ENCODE measurements at places on chromosomes 5 and 9. TPM values are rescaled to one million over a fixed set of nuclear protein-coding genes. Genes with fewer than 3 reads are reported as not detected.

DNA sequence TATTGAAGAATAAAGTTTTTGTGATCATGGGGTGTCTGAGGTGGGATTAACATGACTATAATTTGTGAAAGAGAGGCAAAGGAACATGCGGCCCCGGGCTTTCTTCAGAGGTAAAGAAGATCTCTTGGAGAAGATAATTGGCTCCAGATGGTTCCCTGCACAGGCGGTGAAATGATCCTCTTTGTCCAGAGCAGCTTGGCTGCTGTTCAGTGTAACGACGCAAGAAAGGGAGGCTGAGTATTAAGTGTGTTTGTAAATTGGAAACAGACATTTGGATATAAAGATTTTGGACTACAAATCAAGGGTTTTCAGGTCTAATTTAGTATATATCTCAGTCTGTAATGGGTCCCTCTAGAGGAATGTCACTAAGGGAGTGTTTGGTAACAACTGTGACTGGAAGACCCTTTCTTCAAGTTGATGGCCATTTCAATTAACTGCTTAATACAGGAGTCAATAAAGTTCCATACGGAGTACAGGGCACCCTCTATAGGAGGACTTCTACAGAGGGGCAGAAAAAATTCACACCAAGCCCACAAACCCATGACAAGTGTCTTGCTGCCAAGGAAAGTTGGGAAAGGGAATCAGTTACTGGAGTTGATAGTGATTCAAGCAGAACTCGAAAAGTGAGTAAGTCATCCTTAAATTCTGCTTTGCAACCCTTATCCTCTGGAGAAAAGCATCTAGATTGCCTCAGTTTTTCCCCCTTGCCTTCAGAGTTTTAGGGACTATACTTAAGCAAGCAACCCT, 4.1 kb downstream of the EQTN start:
- no peak overlapping the region for H3K4me3 ChIP-seq
- H3K27me3 ChIP-seq: peaks cover 18% of the 10 kb centered on the region
- H3K27ac ChIP-seq: no peak overlapping the region
- no peaks in the 10 kb centered on the region for H3K4me1 ChIP-seq
- DNase-seq: no peak

DNA sequence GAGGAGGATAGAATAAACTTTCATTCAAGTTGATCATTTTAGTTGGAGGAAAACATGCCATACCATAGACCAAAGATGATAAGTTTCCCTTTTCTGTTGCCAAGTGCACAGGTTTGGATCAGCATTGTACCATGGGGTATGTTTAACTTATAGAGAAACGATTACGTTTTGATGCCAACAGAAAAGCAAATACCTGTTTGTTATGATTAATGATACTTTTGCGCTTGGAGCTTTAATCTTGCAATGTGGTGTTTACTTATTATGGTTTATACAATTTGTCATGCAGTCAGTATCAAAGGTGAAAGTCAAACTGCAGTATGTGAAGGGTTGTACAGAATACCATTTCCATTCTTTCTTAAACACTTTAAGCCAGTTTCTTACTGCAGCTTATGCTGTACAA, 13.2 kb upstream of the ARHGEF28 start:
- no peaks in the 10 kb centered on the region for H3K4me1 ChIP-seq
- H3K27ac ChIP-seq: no peak overlapping the region
- H3K27me3 ChIP-seq: no peaks in the 10 kb centered on the region
- H3K4me3 ChIP-seq: no peak overlapping the region

DNA sequence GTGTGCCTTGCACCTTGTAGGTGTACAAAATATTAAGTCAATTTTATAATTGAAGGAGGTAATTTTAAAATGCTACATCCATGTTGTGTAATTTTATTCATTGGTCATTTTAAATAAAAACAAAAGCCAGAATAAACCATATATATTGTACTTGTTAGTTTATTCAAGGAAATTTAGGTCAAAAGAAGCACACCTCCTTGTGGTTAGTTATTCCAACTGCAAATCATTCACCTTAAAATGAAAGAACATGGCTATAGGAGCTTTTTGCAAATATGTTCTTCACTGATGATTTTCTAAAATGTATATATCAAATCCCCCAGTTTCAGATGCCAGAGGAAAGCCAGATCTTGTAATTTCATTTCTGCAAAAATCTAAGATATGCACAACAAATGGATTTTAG, 5.4 kb upstream of the MOCS2 start:
- no peak for DNase-seq
- no peak overlapping the region for H3K27ac ChIP-seq

DNA sequence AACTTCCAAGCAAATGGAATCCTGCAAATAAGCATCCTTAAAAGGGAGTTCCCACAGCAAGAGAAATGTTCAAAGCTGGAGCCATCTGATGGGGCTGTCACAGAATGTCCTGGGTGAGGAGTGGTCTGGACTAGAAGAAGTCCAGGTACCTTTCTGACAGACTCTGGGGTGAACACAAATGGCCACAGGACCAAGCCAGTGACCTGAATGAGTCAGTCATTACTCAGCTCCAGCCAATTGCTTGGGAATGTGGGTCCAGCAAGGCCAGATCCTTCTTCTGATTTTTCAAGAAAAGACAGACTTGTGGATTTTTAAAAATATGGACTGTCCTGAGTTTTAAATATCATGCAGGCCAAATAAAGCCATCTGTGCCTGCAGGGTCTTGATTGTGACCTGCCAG, 30.1 kb downstream of the GALNT10 start:
- H3K36me3 ChIP-seq: peaks cover 14% of the 10 kb centered on the region
- peak overlapping the region; percentile 89 for H3K27ac ChIP-seq
- peaks cover 31% of the 10 kb centered on the region for H3K4me1 ChIP-seq

DNA sequence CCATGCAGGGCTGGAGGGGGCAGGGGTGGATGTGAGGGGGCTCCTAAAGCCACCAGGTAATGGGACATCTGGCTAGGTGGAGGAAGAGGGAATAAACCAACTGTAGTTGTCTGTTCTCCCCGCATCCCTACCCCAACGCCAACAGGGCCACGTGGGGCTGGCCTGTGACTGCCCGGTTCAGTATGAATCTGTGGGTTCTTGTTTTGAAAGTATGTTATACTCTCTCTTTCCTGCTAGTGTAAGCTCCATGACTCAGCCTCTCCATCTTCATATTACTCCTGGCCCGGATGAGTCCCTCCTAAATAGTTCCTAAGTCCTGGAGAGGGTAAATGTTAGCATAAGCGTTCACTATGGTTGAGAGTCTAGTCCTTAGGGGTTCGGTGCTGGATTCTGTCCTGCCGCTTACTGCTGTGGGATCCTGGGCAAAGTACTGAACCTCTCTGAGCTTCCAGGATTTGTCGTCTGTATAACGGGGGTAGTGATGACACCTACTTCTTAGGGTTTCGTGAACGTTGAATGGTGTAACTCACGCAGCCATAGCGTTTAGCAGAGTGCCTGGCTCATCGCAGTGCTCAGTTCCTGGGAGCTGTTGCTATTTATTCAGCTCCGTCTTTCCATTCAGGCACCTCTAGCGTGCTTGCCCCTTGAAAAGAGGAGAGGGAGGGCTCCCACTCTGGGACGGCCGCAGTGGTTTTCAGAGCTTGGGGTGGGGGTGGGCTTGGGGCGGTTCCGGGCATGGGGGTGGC, 28.8 kb downstream of the LHX2 start:
- no peaks in the 10 kb centered on the region for H3K36me3 ChIP-seq
- H3K4me3 ChIP-seq: peak overlapping the region; percentile 64
- H3K4me1 ChIP-seq: peaks cover 14% of the 10 kb centered on the region
- DNase-seq: peak; percentile 98
- H3K27ac ChIP-seq: no peak overlapping the region

DNA sequence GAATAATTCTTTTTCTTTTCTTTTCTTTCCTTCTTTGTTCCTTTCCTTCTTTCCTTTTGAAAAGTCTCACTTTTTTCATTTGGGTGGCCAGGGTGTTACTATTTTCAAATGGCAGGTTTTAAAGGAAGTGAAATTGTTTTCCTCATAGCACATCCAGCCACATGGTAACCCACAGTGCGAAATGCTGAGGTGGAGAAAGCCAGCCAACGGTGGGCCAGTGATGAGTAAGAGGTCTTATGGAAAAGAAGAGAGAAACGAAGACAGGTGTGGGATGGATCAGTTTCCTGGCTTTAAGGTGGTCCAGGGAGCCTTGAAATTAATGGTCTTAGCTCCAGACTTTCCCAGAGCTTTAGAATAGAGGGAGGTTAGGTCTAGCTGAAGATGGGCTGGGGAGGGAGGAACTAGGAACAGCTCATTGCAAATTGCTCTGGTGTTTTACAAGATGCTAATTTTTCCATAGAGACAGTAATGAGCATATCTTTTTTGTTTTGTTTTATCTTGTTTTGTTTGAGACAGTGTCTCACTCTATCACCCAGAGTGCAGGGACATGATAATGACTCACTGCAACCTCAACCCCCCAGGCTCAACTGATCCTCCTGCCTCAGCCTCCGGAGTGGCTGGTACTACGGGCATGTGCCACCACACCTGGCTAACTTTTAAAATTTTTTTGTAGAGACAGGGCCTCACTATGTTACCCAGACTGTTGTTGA, 17.8 kb downstream of the ITK start:
- peaks cover 18% of the 10 kb centered on the region for H3K27me3 ChIP-seq
- H3K4me1 ChIP-seq: no peaks in the 10 kb centered on the region
- no peaks in the 10 kb centered on the region for H3K36me3 ChIP-seq
- DNase-seq: no peak
- no peak overlapping the region for H3K4me3 ChIP-seq

- no peak for DNase-seq
- peaks cover 16% of the 10 kb centered on the region for H3K4me1 ChIP-seq
- H3K36me3 ChIP-seq: no peaks in the 10 kb centered on the region
- no peak overlapping the region for H3K4me3 ChIP-seq
Observed at GRCh38 chr9:98506422-98507054, 202.2 kb downstream of the GABBR2 start.

The ANKDD1B gene
- total RNA-seq: 0.72 TPM

The IFNW1 gene
- total RNA-seq: not detected

The GPR107 gene
- total RNA-seq: 30.1 TPM
